HFFc6 (cell line): ENCODE measurements at places on chromosomes 2 and 18. TPM values are rescaled to one million over a fixed set of nuclear protein-coding genes. Genes with fewer than 3 reads are reported as not detected.

GRCh38 chr2:230773039-230773773, 60.6 kb downstream of the CAB39 start:
- DNase-seq: no peak

MARS2 gene
- 4.5 to 7.2 TPM (median 4.6 TPM) in 3 replicates for total RNA-seq

DNA sequence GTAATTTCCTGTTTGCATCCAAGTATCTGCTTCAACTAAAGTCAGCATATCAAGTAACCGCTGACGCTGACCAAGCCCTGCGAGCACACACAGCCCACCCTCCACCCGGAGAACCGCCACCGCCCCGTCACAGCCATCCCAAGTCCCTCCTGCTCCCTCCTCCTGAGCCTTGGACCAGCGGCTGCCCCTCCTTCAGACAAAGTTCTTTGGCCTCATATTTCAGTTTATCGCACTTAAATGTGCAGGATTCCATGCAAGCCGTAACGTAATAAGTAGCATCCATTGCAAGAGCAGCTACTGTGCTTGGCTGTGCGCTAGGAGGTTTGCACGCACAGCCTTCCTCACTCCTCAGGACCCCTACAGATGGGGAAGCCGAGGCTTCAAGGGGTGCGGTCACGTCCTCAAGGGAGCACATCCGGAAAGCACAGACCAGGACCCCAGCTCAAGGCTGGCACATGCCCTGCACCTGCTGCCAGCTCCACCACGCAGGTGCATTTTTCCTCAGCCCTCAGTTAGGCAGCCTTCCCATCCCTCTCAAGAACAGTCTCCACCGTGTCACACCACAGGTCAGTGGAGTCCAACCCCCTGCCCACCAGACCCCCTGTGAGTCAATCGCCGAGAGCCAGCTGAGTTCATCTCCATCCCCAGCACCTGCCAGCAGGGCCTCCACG, 17.1 kb downstream of the PXDN start:
- no peak for DNase-seq

- no peak for DNase-seq
Measured at GRCh38 chr2:118994778-118995177, 52.8 kb downstream of the MARCO start.
